ENCODE measurements at places on chromosomes 11 and 22.
A peak's percentile ranks its signal among the peaks of the same experiment; 100 is the strongest.

GRCh38 chr11:8357505-8357888 lies 93.8 kb upstream of the LMO1 start:
- no peak for DNase-seq

DNA sequence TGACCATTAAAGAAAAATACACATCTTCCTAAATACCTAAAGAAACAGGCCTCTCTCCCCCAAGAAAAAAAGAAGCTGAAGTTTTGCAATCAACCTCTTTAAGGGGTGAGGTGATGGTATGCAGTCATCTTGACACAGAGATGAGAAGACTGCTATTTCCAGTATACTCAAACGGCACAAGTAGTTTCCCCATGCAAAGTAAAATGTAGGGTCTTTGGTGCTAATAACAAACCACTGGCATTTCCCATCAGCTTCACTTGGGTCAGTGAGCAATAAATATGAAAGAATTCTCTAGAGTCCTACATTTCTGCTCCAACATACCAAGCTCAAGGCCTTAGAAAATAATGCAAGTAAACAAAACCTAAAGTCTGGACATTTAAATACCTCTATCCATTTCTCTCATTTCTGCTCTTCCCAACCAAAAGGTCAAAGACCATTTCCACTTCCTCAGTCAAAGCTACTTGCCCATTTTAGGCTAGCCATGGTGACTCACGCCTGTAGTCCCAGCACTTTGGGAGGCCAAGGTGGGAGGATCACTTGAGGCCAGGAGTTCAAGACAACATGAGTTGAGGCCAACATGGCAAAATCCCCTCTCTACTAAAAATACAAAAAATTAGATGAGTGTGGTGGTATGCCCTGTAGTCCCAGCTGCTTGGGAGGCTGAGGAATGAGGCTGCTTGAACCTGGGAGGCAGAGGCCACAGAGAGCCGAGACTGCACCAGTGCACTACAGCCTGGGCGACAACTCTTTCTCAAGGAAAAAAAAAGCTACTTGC lies 39.5 kb upstream of the CHRNA10 start:
- DNase-seq = no peak

GRCh38 chr11:23423104-23423503 lies 562.8 kb upstream of the CCDC179 start:
- DNase-seq = no peak

GRCh38 chr11:57779276-57779675 lies 17.7 kb downstream of the CTNND1 start:
- no peak for DNase-seq

- DNase-seq = no peak
Measured at GRCh38 chr11:87081358-87081757, 43.6 kb downstream of the TMEM135 start.

DNA sequence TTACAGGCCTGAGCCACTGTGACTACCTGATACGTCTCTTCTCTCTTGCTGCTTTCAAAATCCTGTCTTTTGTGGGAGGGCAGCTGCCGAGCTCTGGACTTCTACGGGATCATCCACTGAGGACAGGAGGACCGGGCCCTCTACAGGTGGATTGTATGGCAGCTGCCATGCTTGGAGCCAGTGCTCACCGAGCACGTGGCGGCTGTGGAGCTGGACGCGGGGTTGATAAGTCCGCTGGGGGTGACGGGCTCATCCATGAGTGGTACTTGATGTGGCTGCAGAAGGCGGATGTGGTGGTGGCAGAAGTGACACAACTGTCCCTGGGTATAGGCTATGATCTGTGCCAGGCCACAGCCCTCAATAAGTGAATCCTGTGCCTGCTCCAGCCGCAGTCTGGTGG lies 1.8 kb upstream of the CYP2D6 start:
- DNase-seq = no peak

- DNase-seq = no peak
Measured at GRCh38 chr22:45036154-45036553, 26.3 kb upstream of the PHF21B start.

- no peak for DNase-seq
Measured at GRCh38 chr22:28817919-28818859, 17.8 kb upstream of the XBP1 start.

- no peak for DNase-seq
Measured at GRCh38 chr22:35456757-35457156, 56.8 kb downstream of the MCM5 start.

DNA sequence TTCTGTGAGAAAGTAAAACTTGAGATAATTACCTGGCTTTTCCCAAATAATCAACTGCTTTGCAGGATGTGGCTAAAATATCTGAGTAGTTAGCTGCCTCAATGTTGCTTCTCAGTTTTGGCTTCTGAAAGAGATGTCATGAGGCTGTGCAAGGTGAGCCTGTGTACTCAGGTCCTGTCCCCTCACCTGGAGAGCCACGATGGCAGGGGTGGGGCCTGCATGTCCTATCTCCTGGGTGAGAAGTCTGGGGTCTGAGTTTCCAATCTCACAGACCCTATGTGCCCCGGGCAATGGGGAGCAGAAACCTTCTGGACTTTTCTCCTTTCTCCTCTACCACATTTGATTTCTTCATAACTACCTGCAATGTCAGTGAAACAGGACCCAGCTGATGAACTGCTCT lies 338.6 kb upstream of the B3GAT1 start:
- DNase-seq = no peak

GRCh38 chr22:38843201-38843656 lies 599 bp downstream of the NPTXR start:
- peak; percentile 54 for DNase-seq

DNA sequence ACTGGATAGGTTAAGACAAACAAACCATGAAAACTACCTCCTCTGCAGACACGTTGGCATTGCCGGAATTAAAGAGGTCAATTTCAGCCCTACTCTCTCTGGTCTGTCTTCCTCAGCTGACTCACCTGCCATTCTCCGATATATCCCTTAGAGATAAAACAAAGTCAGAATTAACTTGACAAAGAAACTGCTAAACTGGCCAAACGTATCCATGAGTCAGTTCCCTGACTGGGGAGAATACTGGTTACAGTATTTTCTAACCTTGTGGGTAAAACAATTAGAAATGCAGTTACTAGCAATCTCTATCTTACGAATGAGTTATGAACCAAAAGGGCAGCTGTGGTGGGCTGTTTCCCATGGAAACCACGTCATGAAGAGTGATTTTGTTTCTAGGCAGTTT lies 96.2 kb downstream of the RDX start:
- no peak for DNase-seq

GRCh38 chr11:584287-584686 lies 8.0 kb downstream of the PHRF1 start:
- DNase-seq = no peak

DNA sequence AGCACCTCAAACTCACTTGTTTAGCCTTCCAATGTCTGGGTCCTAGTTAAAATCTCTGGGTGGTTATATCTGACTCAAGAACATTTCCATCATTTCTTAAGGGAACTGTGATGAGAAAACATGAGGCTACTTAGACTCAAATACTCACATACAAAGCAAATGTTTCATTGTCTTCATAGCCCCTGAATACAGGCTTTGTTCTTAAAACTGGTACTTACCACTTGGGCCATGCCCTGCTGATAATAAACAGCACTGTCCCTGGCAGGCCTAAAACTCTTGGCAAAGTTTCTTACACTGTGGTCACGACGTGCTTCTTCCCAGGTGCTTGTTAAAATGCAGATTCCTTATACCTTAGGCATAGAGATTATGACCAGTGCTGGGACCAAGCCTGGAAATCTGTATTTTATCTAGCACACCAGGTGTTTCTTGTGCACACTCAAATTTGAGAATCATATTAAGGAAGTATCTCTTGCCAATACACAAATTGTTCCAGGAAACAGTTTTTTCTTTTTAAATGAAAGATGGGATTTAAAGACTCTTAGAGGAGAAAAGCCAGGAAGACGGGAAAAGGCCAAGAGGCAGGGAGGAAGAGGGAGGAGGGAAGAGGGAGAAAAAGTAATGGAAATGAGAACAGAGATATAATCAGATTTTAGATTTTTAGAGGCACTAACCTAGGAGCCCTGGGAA lies 287.9 kb upstream of the MPPED2 start:
- DNase-seq = no peak

- DNase-seq = peak; percentile 64
Measured at GRCh38 chr11:3614742-3615171, 27.0 kb downstream of the ART5 start.

DNA sequence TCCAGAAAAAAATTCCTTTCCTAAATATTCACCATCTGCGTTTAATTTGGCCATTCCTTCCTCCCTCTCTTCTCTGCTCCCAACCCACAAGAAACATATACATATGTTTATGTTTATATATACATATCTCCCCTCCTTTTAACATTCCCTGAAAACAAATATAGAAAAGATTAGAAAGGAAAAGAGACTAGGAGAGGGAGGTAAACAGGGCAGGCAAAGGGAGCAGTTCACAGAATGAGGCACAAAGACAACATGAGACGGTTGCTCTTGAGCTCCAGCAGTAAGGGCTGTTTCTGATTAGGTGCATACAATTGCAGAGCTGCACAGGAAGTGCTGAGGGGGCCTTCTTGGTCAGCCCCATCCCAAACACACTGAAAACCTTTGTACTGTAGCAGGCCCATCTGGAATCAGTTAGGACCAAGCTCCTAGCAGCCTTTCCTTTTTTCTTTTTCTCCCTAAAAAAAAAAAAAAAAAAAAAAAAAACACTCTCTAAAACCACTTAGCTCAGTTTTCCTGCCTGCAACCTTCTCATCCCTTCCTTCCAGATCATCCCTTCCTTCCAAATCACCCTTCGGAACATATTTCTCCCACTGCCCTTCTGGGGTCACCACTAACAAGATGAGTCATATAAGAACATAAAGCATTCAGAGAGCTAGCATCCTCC lies 57.0 kb downstream of the RBFOX2 start:
- no peak for DNase-seq

- no peak for DNase-seq
Measured at GRCh38 chr22:33330534-33330933, 272.4 kb upstream of the SYN3 start.

GRCh38 chr22:32327596-32328171 lies 30.0 kb upstream of the RFPL3 start:
- no peak for DNase-seq

- no peak for DNase-seq
Measured at GRCh38 chr11:92130421-92130831, 94.2 kb upstream of the FAT3 start.

GRCh38 chr11:57426439-57426928 lies 437 bp downstream of the SLC43A3 start:
- peak; percentile 21 for DNase-seq

DNA sequence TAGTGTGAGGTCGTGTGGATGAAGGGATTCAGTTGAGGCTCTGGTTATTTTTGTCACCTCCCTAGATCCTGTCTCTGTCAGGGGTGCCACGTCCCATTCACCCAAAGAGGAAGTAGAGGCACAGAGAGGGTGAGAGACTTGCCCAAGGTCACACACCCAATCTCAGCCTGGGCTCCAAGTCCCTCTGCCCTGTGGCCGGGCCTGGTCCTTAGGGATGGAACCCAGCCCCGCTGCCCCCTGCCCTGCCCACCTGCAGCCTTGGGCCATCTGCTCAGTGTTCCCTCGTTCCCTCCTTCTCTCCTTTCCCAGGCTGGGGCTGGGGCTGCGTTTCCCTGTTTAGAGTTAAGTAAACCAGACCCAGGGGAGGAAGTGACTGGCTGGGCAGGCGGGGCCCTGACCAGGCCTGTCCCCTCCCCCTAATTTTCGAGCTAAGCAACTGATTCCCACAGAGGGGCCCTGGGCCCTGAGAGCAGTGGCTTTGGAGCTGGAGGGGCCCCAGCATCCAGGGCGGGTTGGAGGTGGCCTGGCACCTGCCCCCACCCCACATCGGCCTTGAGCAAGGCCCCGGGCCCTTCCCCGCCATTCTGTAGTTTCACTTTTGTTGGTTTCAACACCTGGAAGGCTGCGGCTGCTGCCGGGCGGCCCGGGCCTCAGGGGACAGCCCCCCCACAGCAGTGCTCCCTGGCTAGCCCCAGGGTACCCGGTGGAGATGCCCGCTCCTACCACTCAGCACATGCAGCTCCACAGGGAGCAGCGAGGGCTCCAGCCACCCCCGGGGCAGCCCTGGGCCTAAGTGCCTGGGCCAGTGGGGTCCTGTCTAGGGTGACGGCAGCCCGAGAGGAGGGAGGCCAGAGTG lies 1.5 kb downstream of the TCIRG1 start:
- peak; percentile 55 for DNase-seq

GRCh38 chr11:63567044-63567840 lies 4.1 kb upstream of the PLAAT2 start:
- peak; percentile 63 for DNase-seq

DNA sequence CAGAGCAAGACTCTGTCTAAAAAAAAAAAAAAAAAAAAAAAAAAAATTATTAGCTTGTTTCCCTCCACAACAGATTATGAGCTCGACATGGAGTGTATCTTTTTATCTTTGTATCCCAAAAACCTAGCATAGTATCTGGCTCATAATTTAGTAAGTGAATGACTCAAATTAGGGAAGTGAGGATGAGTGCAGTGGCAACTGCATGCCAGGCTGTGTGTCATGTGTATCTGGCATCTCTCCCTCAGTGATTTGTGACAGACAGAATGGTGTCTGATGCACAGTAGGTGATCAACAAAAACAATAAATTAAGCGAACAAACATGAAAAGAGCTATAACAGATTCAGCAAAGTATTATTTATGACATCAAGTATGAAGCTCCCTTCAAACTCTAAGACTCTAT lies 7.2 kb downstream of the STK33 start:
- no peak for DNase-seq

DNA sequence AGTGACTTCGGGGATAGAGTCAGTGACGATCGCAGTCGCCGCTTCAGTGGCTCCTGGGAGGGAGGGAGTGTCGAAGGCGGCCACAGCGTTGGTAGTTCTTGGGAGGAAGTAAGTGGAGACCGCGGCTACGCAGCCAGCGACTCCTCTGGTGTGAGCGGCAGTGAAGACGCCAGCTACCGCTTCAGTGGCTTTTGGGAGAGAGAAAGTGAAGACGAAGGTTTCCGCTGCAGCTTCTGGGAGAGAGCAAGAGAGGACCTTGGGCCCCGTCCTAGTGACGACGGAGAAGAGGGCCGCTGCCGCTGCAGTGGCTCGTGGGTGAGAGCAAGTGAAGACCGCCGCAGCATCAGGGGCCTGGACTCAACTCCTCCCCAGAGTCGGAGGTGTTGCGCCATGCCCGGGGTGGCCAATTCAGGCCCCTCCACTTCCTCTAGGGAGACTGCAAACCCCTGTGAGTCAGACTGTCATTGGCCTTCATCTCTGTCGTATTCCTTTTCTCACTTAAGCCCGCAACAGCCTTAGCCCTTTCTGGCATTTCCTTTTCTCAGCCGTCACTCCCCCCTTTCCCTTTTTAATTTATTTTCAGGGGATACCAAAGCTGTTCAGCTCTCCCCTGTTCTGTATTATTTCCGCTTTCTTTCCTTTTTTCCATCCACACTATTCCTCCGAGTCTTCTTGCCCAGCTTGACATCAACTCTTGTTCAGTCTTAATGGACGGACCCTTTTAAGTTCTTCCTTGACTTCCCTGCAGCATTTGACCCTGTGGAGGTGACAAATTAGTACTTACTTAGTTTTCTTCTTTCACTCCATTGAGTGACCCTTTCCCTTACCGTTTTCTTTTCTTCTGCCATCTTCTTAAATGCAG lies 1.0 kb downstream of the ANKRD42 start:
- DNase-seq = peak; percentile 62

- no peak for DNase-seq
Measured at GRCh38 chr11:70861559-70861958, 390.8 kb downstream of the SHANK2 start.
